Skeletal muscle cell (primary cell): ENCODE measurements at places on chromosomes 2 and 18.

- no peak for DNase-seq
Observed at GRCh38 chr18:46630991-46631390, 26.0 kb downstream of the LOXHD1 start.

DNA sequence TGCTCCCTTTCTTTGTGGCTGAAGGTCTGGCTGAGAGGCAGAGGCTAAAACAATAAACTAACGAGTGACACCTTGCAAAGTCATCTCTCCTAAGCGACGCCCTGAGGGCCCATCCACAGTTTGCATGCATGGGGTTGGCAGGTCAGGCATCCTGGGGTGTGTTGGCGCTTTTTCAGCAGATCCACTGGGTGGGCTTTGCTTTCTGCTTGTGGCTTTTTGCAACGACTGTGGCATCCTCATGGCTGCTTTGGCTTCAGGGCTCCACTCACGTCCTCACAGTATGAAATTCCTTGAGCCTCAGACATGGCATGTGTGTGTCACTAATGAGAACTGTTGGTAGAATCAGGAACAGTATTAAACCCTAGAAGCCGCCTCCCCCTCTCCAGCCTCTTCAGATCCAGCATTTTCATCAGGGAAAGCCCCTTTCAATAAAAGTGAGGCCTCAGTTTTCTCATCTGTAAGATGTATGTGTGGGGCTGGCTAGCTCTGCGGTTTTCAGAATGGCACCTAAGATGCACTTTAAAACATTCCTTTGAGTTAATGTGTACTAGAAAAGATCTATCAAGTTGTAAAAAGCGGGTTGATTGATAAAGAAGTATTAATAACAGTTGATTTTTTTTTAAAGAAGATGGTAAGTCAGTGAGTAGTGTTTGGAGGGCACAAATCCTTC is 72.5 kb downstream of the SH3BP4 start:
- DNase-seq: no peak

- DNase-seq: no peak
Observed at GRCh38 chr18:77765468-77765867, 515.8 kb downstream of the GALR1 start.

DNA sequence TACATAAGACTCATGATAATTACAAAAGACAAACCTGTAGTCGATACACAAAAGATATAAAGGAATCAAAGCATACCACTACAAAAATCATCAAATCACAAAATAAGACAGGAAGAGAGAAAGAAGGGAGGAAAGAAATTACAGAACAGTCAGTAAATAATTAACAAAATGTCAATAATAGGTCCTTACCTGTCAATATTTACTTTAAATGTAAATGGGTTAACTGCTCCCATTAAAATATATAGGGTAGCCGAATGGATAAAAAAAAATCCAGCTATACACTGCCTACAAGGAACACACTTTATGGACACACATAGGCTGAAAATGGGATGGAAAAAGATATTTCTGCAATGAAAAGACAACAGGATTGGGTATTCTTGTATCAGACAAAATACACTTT is 163.7 kb downstream of the PIEZO2 start:
- DNase-seq: no peak

DNA sequence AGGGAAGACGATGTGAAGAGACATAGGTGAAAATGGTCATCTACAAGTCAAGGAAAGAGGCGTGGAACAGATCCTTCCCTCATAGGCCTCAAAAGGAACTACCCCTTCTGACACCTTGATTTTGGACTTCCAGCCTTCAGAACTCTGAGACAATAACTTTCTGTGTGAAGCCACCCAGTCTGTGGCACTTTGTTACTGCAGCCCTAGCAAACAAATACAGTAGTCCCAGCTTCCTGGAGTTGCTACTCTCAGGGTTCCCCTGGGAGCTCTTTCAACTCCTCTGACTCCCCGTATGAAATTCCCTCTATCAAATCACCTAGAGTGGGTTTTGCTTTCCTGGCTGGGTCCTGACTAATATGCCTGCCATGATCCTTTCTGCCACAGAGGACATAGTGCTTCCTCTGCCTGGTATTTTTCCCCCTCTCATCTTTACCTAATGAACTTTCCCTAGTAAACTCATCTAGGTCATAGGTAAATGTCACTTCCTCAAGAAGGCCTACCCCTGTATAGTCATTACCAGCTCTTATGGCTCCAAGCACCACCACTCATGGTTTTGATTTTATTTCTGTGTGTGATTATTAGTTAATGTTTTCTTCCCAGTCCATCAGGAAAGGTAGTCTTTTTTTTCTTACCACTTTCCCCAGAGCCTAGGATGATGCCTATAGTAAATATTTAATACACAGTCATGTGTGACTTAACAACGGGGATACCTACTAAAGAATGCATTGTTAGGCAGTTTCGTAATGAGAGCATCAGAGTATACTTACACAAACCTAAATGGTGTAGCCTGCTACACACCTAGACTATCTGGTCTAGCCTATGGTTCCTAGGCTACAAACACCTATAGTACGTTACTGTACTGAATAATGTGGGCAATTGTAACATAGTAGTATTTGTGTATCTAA is 111.5 kb upstream of the LGALSL start:
- no peak for DNase-seq

DNA sequence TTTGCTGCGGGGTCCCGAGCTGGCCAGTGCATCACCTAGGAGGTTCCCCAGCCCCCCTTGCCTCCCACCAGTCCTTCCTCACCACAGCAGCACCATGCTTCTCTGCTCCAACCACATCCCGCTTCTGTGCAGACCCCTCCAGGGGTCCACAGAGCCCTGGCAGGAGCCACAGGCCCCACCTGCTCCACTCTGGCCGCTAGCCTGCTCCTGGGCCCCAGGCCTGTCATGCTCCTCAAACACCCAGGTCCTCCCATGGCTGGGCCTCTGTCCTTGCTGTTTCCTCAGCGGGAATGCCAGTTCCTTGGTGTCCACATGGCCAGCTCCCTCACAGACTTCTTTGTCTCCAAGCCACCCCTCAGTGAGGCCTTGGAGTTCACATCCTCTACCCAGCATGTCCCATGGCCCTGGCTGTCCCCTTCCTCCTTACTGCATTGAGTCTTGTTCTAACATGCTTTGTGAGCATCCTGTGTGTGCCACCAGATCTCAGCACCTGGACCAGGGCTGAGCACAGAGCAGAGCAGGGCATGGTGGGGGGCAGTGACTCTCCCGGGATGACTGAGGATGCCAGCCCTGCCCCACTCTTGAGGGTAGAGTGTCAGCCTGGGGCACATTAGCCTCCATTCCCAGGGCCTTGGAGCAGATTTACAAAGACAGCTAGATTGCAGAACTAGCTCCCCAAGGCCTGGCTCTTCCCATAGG is 201.0 kb upstream of the HS6ST1 start:
- no peak for DNase-seq

GRCh38 chr2:211963969-211964368 is 574.6 kb downstream of the ERBB4 start:
- no peak for DNase-seq
